BJ (cell line): ENCODE measurements at places on chromosomes 7 and 10.
A peak's percentile ranks its signal among the peaks of the same experiment; 100 is the strongest.

DNA sequence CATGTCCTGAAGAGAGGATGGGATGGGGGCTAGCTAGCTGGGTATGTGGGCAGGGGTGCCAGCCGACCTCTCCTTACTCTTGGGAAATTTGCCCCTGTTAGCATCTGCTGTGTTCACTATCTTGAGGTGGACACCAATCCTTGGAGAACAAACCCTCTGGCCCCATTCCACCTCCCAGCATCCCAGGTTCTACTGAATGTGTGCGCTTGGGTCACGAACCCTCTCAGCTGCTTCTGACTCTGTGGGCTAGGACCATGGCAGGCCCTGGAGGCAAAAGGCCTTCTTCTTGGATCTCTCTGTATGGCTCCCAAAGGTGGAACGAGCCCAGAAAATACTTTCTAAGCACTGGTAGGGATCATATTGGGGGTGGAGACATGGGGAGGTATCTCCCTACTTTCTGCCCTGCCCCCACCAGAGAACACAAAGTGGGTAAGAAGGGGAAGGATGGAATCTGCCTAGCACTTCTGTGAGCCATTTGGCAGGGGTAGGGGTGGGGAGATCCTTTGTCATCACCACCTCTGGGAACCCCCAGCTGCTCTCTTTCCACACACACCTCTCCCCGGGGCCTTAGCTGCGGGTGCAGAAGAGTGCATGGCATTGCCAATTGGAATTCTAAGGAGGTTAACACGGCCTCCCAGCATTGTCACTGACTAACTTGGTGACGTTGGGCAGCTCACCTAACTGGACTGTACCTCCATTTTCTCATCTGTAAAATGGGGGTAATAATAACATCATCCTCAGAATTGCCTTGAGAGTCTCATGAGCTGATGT lies 7.7 kb downstream of the UNC5B start:
- no peak for DNase-seq

- DNase-seq, result peak; percentile 46
Measured at GRCh38 chr10:51397695-51398094, 301.7 kb downstream of the CSTF2T start.

DNA sequence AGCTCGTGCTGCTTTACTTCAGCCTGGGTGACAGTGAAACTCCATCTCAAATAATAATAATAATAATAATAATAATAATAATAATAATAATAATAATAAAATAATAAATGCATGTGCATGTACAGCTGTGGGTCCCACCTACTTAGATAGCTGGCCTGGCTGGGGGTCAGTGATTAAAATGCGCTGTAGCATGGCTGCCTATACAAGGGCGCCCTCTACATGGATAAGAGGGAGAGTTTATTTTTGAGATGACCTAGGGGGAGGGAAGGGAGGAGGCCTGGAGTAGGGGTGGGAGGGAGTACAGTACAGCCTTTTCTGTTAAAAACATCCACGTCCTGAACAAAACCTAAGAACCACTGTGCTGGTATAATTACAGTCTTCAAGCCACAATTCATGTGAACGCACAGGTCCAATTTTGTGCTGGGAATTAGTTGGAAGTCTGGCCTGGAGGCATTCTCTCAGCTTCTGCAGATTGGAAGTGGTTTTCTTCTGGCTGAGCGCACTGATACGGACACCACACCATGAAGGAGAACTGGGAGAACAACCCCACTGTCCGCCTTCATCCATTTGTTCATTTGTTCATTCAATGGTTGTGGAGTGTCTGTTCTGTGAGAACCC lies 146.5 kb downstream of the TMEM178B start:
- no peak for DNase-seq

GRCh38 chr10:47044741-47045140 lies 133.5 kb downstream of the PTPN20 start:
- no peak for DNase-seq

DNA sequence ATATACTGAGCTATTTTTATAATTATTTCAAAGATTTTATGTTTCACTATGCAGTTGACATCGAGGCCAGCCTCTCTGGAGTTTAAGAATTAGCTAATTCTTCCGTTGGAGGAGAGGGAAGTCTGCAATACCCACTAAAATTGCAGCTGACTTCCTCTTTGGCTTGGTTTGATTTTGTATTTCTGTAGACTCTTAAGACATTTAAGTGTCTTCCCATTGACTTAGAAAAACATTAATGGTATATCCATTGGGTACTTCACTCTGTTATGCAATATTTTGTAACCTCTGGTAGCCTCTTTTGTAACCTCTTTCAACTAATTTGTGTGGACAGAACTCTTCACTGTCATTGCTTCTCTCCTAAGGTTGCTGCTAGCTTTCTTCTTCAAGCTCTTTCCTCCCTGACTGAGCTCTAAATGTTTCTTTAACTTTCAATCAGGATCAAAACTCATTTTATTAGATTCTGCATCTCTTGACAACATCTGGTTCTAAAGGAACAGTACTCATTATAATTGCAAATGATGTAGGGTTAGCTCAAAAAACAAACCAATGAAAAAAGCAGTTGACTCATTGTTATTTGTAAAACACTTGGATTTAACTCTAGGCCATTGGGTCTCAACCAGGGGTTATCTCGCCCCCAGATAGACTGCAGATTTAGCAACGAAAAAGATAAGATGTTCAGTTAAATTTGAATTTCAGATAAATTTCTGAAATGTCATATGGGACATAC lies 1.7 kb upstream of the ANKRD22 start:
- no peak for DNase-seq

- DNase-seq, result no peak
Measured at GRCh38 chr10:27464993-27465392, 39.1 kb upstream of the RAB18 start.

- DNase-seq, result no peak
Measured at GRCh38 chr7:33356336-33356735, 227.0 kb downstream of the BBS9 start.

- DNase-seq, result no peak
Measured at GRCh38 chr7:66257481-66257880, 52.3 kb downstream of the TPST1 start.

DNA sequence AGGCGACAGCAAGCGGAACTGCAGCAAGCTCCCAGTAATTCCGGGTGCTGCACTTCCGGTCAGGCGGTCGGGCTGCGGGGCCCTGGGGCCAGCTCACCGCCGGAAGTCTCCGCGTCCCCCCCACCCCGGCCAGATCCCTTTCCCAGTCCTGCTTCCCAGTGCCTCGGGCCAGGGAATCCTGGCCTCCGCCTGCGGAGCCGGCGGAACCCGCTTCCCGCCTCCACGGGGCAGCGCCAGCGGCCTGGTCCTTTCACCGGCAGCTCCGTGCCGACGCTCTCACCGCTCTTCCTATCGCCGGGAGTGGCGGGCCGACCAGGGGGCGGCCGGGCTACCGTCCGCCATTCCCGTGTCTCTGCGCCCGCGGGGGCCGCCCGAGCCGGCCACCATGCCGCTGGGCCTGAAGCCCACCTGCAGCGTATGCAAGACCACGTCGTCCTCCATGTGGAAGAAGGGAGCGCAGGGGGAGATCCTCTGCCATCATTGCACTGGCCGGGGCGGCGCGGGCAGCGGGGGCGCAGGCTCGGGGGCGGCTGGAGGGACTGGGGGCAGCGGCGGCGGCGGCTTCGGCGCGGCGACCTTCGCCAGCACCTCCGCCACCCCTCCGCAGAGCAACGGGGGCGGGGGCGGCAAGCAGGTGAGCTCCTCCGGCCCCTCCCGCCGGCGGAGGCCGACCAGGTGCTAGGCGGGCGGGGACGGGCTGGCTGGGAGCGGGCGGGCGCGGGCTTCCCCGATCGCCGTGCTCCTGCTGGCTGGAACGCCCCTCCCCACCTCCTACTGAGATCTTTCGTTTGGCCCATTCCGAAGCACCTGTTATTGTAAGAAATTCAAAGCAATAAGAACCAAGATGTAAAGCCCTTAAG lies at the start of gene GATAD1:
GATAD1 (plus strand) TSS at position 138 of the 860 bp plus-strand sequence; CDS start at position 386, 248 bp downstream.
- peak; percentile 46 for DNase-seq

GRCh38 chr10:89789188-89789877 lies 87.9 kb downstream of the KIF20B start:
- no peak for DNase-seq

GRCh38 chr7:82209179-82209747 lies 234.3 kb downstream of the CACNA2D1 start:
- no peak for DNase-seq

DNA sequence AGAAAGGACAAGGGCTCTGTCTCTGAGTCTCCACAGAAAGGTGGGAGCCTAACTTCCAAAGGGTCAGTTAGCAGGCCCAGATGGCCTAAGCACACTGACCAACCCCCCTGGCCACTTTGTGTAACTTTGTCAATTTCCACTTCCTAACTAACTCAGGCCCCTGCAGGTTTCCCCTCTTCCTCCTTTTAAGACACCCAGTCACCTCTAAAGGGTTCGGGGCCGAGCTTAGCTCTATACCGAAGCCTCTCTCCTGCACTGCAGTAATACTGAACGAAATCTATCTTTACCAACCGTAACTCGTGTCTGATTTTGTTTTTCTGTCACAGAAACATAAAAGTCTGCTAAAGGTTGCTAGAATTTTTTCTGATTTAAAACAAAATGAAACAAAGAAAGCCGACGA lies 44.4 kb downstream of the CCDC3 start:
- DNase-seq, result no peak

DNA sequence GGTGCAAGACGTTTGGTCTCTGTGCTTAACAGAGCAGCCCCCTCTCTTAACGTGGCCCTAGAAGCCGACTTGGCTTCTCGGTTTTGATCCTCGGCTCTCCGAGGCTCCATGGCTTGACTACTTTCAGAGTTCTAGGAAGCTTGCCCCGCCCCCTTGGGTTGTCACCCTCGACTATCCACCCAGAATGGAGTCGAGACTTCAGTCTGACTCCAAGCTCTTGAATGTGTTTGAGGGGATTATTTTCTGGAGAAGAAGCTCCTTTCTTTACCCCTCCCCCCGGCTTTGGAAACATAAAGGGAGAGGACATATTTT lies 448 bp downstream of the SEC24C start:
- no peak for DNase-seq

DNA sequence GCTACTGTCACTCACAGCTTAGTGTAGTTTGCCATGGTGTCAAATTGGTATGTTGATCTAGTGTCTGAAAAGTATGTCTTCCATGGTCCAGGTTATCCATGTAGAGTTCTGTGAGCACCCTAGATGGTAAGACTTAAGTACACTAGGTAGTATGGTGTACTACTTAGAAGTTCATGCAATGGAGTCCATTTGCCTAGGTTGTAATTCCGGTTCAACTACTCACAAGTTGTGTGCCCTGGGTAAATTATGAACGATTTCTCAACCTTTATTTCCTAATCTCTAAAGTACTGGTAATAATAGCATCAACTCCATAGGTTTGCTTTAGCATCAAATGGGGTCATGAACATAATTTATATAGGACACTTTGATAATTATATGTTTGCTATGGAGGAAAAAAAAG lies 666.2 kb upstream of the CELF2 start:
- no peak for DNase-seq

GRCh38 chr7:46259947-46260346 lies 338.9 kb upstream of the IGFBP3 start:
- no peak for DNase-seq

DNA sequence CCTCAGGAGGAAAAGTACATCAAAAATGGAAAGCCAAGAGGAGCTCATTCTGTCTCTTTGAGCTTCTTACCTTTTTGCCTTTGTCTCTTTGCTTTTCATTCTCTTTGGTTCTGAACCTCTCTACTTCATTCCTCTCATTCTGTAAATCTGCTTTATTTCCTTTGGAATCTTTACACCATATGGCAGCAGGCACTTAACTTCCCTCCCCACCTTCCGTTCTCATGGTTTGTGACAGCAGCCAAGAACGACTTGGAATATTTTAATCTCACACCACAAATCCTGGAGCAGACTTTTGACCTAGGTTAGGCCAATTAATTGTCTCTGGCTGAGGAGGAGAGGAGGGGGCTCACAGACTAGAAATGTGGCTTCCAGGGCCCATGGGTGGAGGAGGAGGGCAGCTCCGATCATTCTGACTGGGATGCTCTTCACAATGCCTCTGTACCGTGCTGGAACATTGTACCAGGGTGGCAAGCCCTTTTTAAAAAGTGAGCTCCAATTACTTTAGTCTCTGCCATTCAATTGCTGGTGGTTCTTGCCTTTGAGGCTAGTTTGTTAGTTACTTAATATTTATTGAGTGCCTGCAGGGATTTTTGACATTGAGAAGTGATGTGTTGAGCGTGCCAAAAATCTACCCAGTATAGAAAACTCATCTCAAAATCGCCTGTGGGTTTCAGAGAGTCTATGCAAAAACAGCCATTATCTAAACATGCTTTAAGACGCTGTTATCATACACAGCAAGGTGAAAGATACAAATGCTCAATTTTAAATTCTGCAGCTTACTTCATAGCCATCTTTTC lies 386.6 kb downstream of the DPP6 start:
- DNase-seq, result no peak

DNA sequence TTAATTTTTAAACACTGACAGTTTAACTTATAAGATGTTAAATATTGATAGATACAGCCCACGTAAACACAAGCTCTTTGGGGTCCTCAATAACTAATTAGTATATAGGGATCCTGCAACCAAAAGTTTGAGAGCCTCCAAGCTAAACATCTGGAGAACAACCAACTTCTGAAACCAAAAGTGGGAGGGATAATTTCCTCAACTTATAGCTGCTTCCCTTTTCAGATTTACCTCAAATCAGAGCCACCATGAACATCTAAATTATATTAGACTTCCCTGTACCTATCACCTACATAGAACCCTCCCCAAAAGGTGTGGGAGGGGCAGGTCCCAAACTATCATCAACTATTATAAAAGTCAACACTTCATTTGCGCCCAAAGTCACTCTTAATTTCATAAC lies 8.6 kb downstream of the PSAP start:
- no peak for DNase-seq

GRCh38 chr10:72784551-72785351 lies 92.8 kb downstream of the MCU start:
- peak; percentile 63 for DNase-seq

DNA sequence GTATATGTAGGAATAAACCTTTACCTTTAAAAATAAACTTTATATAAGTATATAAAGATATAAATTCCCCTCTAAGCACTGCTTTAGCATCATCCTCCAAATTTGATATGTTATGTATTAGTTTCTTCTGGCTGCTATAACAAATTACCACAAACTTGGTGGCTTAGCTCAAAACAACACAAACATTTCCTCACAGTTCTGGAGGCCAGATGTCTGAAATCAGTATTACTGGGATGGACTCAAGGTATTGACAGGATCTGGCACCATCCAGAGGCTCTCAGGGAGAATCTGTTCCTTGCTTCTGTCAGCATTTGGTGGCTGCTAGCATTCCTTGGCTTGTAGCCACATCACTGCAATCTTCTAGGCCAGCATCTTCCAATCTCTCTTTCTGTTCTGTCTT lies 6.7 kb upstream of the SCRN1 start:
- DNase-seq, result no peak

DNA sequence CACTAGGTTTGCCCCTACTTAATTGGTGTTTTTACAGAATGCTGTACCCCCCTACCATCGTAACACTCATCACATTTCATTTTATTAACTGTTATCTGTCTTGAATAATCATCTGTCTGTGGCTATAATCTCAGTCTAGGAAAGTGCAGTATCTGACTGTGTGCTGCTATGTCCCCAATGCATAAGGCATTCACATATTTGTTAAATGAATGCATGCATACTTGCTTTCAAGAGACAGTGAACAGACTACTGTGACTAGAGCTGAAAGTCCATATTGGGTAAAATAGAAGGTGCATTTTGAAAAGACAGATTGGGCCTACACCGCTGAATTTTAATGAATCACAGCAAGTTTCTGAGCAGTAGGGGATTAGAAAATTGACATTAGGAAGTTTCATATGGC lies 112.3 kb downstream of the ARHGAP12 start:
- no peak for DNase-seq

GRCh38 chr7:100095289-100095688 lies 5.9 kb downstream of the MCM7 start:
- DNase-seq, result no peak
